ENCODE measurements at places on chromosomes 6 and 20. TPM values are rescaled to one million over a fixed set of nuclear protein-coding genes. Genes with fewer than 3 reads are reported as not detected.
A peak's percentile ranks its signal among the peaks of the same experiment; 100 is the strongest.

- DNase-seq = no peak
Observed at GRCh38 chr6:20575125-20575524, 40.9 kb downstream of the CDKAL1 start.

GRCh38 chr20:23165307-23165750, 79.2 kb upstream of the CD93 start:
- DNase-seq = peak; percentile 79

DNA sequence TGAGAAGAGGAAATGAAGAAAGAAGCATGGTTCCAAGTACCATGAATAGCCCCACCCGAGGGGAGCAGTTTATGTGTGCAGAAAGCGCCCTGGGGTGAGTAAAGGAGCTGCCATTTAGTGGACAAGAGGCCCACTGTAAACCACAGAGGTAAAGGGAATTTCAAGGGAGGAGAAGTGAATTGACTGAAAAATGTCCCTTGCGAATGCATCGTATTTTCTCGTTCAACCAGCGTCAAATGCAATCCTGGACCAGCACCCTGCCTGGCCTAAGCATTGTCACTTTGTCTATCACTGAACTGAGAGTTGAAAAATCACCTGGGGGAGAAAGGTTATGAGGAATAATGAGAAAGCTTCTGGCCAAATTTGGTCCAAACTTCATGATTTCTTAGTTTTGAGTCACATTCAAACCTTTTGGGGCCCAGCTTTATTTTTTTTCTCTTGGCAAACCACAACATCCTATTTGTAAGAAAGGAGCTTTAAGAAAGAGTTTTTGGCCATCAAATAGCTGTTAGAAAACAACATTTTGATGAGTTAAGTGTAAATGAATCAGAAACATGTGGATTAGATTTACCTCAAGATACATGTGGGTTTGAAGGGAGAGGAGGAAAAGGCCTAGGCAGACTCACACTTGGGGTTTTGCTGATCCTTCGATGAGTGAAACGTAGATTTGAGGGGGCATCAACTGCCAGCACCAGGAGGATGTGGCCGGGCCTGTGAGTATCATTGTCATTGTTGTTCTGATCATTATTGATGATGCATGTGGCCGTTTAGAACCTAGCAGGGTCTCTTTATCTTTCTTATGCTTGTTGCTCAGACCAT, 214.0 kb downstream of the CLIC5 start:
- DNase-seq = no peak

Gene TSPO2
- not detected for total RNA-seq

GRCh38 chr6:76703285-76703684, 630.8 kb upstream of the IMPG1 start:
- no peak for DNase-seq

Gene GPR6
- not detected for total RNA-seq

DNA sequence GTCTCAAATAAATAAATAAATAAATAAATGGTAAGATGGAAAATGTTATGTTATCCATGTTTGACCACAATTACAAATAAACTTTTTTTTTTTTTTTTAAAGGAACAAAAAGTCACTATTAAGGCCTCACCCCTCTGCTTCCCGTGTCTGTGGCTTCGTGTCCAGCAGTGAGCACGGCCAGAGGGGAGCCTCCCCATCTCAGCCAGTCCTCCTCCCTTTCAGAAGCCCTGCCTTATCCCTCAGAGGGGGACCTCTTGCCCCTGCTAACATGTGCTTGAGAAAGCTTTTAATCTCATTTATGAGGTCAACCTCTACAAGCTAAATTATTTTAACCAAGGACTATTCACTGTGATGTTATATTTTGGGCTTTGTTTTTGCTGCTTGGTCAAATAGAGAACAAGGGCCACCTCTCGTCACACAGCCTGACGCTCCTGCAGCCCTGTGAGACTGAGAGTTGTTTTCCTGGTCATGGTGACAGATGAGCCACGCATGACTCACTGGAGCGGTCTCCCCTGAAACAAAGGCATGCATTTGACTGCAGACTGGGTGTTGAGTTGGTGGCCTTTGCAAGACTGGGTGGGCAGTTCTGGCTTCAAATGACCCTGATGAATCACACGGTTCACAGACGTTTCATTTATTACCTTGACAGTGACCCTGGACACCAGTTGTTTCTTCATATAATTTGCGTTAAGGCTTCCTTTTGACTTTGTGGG, 131.8 kb downstream of the TIAM2 start:
- DNase-seq = no peak

GRCh38 chr6:154583546-154584188, 73.2 kb upstream of the CNKSR3 start:
- no peak for DNase-seq

Gene PSORS1C1
- 1.8 TPM for total RNA-seq

GRCh38 chr6:31379850-31380249, 22.9 kb upstream of the HLA-B start:
- DNase-seq = no peak

GRCh38 chr6:143221698-143222097, 161.0 kb downstream of the AIG1 start:
- no peak for DNase-seq

DNA sequence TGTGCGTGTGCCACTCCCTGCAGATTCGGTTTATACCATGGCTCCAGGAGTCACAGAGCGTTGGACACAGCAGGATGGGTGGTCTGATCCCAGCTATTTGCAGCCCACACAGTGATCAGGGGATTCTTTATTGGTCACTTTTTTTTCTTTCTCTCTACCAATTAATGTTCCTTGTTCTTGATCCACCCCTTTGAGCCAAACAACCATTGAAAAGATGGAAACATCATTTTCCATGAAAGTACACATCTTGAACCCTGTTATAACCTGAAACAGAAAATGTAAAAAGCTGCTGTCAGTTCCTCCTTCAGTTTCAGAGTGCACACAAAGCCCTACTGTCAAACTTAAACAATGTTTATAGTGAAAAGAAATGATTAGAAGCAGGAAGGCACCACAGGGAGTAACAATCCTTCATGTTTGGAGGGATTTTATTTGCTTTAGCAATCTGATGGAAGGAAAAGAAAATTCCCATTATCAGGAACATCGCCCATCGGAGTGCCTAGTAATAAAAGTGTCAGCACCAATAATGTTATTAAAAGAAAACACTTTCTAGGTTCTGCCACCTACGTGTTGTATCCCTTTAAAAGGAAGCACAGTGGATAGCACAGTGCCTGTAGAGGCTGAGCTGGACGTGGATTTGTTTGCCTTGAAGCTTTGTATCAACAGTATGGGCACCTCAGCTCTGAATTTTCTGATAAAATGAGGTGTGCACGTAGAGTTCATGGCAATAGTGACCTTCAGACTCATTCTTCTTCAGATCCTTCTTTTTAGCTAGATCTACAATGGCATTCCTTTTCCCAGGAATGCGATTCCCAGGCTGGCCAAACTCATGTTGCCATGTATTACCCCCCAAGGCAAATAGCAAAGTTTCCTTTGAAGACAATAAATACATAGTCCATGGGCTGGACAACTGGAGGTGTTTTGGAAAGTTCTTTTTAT, 16.1 kb upstream of the THBD start:
- no peak for DNase-seq

DNA sequence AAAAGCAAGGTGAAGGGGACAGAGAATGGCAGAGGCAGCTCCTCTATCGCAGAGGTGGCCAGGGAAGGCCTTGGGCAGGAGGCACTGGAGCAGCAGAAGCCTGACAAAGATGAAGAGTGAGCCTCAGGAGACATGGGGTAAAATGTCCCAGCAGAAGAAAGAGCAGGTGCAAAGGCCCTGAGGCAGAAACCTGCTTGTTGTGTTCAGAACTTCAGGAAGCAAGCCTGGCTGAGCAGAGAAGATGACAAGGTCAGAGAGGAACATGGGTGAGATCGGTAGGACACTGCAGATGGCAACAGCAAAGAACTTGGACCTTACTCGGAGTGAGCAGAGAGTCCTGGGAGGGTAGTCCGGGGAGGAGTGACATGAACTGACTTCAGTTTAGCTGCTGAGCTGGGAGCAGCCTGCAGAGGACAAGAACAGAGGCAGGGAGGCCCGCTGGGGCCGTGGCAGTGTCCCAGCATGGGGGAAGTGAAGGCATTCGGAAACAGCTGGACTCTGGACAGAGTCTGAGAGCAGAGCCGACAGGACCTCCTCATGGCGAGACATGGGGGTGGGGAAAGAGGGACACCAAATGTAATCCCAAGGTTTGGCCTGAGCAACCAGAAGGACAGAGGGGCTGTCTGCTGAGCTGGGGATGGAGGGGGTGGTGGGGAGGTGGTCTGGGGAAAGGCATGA, 106.3 kb downstream of the PREX1 start:
- DNase-seq = no peak

Gene NKAPL
- 0.42 TPM for total RNA-seq

All from lower leg skin (tissue), 4 donors.